ENCODE measurements at places on chromosomes 2 and 18. TPM values are rescaled to one million over a fixed set of nuclear protein-coding genes. Genes with fewer than 3 reads are reported as not detected.

GRCh38 chr18:25831301-25831701 lies 259.1 kb downstream of the SS18 start:
- peak; percentile 24 for DNase-seq

DNA sequence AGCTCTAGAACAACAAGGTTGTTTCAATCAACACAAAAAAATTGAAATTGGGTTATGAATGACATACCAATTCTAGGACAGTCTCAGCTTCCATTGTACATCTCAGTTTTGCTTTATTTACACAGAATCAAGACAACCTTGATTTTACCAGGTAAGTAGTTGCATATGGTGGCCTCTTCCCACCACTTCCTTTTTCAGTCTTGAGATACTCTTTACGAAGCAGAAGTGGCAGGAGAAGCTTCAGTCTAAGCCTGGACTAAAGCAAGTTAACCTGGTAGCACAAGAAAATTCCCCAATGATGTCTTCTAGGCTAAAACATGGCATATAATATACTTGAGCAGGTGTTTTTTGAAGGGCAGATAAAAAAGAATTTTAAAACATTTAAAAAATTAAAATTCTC lies 10.7 kb upstream of the FAM136A start:
- no peak for DNase-seq

DNA sequence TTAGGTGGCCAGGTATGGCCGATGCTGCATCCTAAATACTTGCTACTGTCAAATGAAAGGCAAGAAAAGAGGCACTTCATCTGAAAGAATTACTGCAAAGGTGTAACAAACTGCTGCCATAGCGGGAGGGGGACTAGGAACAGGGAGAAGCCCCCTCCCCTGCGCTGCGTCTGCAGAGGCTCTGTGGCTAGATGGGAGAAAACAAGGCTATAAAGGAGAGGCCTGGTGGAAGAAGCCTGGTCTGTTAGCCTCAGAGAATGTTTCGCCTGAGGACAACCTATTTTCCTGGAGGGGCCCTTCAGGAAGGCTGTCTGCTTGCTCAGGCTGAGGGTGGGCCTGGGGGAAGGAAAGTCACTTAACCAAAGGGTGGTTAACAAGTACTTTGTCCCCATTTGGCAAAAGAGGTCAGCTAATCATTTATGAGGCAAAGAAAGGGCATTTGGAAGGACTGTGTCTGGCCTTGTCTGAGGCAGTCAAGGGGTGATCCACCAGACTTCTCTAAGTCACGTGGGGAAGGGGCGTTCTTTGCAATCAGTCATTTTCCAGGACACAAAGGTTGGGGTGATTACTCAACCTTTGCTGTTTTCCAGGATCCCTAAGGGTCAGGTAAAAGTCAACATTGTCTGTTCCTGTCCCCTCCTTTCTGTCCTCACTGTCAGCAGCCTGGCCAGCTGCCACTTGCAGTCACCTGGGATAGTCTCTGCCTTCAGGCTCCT lies 103.0 kb upstream of the TMEM200C start:
- no peak for DNase-seq

DNA sequence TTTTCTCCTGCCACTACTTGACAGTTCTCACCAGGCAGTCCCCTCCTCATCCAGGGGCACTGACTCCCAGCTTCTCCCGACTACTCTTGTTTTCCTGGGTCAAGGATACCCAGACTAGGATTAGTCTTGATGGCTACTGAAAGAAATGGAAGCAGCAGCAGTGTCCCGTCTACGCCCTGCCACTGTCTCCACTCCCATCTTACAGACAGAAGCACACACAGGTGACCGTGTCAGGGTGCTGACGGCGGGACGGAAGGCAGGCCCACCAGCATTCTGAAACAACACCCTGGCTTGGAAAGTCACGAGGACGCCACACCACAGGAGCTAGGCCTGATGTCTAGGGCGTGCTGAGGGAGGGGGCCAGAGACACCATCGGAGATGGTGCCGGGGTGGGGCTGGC lies 82.9 kb downstream of the KCTD1 start:
- DNase-seq: no peak

DNA sequence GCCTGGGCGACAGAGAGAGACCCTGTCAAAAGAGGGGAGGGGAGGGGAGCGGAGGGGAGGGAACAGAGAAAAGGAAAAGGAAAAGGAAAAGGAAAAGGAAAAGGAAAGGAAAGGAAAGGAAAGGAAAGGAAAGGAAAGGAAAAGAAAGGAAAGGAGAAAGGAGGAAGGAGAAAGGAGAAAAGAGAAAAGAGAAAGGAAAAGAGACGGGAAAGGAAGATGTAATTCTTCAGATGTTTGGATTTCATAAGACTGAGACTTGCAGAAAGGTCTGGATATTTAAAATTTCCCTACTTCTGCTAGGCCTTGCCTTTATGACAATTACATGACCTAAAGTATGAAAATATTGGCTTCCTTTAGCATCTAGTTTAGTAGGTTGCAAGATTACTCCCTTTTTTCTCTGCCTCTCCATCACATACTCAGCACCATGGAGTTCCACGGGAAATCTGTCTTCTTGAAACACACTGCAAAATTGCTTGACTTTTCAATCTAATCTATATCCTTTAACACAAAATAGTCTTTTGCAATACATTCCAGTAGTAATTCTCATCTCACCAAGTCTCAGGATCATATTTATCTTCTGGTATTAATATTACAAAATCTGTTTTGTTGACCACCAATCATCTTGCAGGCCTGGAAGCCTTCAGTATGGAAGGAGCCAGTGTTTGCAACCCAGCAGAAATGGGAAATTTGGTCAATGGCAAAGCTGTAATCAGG lies 383.5 kb downstream of the ZEB2 start:
- DNase-seq: no peak

GRCh38 chr2:120765678-120766469 lies 30.2 kb downstream of the GLI2 start:
- DNase-seq: peak; percentile 54

- peak; percentile 47 for DNase-seq
These were observed 182.7 kb downstream of the RPIA start for GRCh38 chr2:88874063-88874657.

DNA sequence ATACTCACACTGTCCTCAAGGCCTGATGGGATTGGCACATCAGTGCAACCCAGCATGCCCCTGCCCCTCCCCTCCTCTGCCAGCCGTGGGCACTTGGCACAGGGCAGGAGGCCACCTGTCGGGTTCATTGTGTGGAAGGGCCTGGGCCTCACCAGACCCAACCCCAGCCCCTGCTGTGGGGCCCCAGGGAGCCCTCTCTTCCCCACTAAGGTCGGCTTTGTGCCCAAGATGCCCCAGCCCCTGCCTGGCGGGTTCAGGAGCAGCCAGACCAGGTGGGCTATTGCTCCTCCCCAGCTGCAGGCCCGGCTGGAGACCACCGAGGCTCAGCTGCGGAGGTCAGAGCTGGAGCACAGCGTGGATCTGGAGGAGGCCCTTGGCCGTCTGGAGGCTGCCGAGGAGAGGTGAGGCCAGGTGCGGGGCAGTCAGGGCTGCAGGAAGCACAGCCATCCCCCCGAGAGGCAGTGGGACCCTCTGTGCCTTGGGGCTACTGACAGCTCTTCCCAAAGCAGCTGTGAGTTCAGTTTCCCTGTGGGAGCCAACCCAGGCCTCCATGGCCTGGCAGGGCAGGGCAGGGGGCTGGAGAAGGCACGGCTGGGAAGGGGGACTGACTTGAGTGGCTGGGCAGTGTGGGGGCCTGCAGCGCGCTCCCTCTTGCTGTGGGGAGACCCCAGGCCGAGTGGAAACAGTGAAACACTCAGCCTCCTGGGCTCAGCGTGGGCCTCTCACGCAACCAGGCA lies 16.3 kb downstream of the CROCC2 start:
- peak; percentile 28 for DNase-seq

DNA sequence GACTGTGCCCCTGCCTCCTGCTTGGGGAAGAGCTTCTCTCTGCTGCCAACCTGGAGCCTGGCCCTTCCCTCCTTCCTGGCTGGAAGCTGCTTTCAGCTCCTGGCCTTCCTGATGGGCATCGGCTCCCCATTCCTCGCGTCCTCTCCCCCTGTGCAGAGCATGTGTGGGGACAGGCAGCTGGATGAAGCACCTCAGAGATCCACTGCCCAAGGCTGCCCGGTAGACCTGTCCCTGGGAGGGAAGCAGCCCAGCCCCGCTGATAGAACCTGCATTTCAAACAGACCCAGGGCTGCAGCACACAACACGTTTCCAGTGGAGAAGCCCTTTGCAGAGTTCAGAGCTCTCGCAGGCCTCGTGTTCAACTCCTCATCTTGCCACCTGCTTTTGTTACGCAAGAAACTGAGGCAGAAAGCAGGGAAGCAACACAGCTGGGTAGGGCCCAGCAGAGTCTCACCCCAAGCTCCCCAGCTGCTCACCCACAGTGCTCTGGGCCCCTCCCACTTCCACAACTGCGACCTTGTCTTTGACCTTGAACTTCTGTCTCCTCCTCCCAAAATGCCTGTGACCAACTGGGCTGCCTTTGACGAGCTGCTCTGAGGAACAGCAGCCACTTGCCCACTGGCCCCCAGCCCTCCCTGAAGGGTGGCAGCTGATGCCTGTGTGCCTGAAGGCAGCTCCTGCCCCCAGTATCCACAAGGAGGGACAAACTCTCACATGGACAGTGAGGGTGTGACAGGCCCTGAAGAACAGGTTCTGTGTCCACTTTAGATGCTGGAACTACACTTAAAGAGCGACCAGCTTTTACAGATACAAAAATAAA lies 65.5 kb downstream of the PARD6G start:
- DNase-seq: peak; percentile 15

DNA sequence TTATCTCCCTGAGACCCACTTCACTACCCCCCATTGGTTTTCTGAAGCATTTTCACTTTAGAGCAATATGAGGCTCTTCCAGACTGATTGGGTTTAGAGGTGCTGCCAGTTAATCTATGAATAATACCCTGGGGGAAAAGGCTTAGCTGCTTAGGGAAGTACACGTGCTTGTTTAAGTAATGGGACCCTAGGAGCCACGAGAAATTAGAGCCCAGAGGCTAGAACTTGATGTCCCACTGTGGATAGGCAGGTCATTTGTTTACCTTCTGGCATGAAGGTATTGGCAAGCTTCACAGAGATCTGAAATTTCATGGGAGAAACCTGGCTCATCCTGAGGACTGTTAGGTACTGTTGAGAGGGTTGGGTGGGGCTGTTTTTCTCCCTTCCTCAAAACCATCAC lies 59.7 kb downstream of the CLIP4 start:
- DNase-seq: no peak

GRCh38 chr18:26460449-26461091 lies 87.8 kb downstream of the KCTD1 start:
- DNase-seq: no peak

GRCh38 chr2:228446734-228447133 lies 265.2 kb upstream of the SPHKAP start:
- peak; percentile 15 for DNase-seq

Gene OSR1
- 8.6 TPM for total RNA-seq

Gene CCDC148
- 0.29 TPM for total RNA-seq

Gene ABCG5
- total RNA-seq: not detected

Gene SEPTIN10
- 77.4 TPM for total RNA-seq

Gene IKZF2
- 5.1 TPM for total RNA-seq
